ENCODE measurements at places on chromosomes 11 and 22. TPM values are rescaled to one million over a fixed set of nuclear protein-coding genes. Genes with fewer than 3 reads are reported as not detected.

Gene FOLR1
- not detected for total RNA-seq

- no peaks in the 10 kb centered on the region for H3K36me3 ChIP-seq
- peaks cover 10% of the 10 kb centered on the region for H3K4me1 ChIP-seq
- no peak for DNase-seq
These were observed 63.8 kb upstream of the WNT7B start for GRCh38 chr22:46040471-46041465.

DNA sequence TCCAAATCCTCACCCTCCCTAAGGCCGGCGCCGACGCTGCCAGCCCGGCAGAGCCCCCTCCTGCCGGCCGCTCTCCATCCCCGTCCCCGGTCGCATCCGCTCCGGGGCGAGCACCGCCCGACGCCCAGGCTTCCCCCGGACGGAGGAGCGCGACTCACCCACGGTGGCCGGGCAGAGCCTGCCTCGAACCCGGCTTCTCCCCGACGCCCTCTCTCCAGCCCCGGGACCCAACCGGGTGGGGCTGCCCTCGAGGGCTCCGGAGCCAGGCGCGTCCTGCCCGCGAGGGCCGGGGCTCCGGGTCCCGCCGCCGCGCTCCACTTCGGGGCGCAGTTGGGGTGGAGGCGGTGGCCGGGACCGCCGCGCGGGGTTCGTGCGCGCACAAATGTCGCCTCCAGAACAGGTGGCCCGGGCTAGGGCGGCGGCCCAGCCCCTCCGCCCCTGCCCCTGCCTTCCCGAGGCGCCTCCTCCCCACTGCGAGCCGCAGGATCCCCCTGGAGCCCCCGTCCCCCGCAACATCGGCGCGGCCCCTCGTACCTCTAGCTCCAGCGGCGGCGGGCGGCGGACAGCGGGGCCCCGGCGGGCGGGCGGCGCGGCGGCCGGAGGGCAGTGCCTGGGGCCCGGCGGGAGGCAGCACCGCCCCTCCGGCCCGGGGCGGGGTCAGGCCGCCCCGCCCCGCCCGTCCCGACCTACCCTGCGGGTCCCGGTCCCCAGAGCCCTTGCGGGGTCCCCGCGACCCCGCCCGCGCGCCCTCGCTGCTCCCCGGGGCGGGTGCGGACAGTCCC, at the start of gene A4GALT:
Gene A4GALT, minus strand, starts transcription at position 608 of the 782 bp plus-strand sequence. CDS start 26,919 bp downstream, outside the sequence.
- peak within 1 kb of the TSS; percentile 68 for H3K4me3 ChIP-seq
- H3K36me3 ChIP-seq: no peaks in the 10 kb centered on the region
- DNase-seq: no peak
- peaks cover 8% of the 10 kb centered on the region for H3K4me1 ChIP-seq

- H3K4me1 ChIP-seq: no peaks in the 10 kb centered on the region
- no peak overlapping the region for H3K4me3 ChIP-seq
- H3K27ac ChIP-seq: no peak overlapping the region
- DNase-seq: no peak
- H3K36me3 ChIP-seq: no peaks in the 10 kb centered on the region
- no peaks in the 10 kb centered on the region for H3K27me3 ChIP-seq
These were observed 33.4 kb upstream of the AMOTL1 start for GRCh38 chr11:94734563-94735275.

GRCh38 chr11:119179983-119180382, 5.3 kb upstream of the NHERF4 start:
- no peaks in the 10 kb centered on the region for H3K36me3 ChIP-seq
- H3K4me1 ChIP-seq: no peaks in the 10 kb centered on the region
- no peak overlapping the region for H3K27ac ChIP-seq

Gene MFRP
- not detected for total RNA-seq

DNA sequence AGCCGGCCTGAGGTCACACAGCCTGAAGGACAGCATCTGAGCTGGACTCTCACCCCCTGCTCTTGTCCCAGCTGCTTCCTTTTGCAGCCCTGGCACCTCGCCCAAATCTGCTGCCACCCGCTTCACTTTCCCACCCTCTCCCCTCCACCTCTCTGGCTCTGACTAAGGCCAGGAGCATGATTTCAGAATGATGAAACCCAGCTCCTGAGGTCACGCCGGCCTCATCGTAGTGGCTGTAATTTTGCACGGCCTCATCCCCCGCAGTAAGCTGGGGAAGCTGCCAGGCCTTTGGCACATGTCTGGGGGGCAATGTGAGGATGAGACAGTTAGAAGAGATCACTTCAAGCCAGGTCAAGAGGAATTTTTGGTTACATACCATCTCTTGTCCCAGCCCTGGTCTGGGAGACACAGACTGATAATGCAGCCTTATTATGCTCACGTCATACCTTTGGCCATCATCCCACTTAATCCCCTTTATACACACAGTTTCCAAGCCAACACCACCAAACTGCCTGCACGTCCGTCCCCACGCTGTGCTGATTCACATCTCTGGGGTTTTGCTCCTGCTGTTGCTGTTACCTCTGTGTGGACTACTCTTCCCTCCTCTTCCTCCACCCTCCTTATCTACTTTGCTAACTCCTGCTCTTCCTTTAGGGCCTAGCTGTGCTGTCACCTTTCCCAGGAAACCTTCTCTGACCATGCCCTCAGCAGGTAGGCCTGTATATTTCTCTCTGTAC, 58.1 kb downstream of the CHRDL2 start:
- H3K4me1 ChIP-seq: no peaks in the 10 kb centered on the region
- H3K27me3 ChIP-seq: no peaks in the 10 kb centered on the region
- peak; percentile 50 for DNase-seq
- peak overlapping the region; percentile 25 for H3K27ac ChIP-seq
- H3K4me3 ChIP-seq: no peak overlapping the region

DNA sequence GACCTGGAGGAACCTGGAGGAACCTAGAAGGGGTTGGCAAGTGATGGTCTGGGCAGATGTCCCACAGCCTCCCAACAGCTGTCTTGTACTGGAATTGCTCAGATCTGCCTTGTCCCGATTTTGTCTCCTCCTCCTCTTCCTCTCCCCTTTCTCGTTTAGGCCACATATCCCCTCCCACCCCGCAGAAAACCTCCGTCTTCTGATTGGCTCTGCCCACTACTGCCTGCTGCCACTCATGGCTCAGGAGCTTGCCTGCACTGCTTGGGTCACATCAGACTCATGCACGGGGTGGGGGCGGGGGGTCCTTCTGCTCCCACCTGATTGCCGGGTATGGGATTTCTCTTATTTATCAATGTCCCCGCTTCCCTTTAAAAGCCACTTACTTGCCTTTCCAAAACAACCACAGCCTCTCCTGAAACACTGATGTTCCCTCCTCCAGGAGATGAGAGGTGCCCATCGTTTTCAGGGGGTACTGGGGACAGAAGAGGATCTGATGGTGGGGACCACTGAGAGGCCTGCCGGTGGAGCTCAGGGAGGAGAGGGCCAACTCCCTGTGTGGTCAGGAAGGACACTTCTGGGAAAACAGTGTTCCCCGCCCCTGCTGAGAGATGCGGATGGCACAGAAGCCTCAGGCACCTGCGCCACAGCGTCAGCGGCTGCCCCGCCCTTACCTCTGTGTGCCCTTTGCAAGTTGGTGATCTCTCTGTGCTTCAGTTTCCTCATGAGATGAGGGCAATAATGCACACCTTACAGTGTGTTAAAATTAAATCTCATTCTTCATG, 14.7 kb downstream of the TOM1 start:
- H3K4me1 ChIP-seq: peaks cover 9% of the 10 kb centered on the region
- no peaks in the 10 kb centered on the region for H3K27me3 ChIP-seq
- H3K36me3 ChIP-seq: peaks cover 42% of the 10 kb centered on the region
- H3K27ac ChIP-seq: peak overlapping the region; percentile 8
- no peak overlapping the region for H3K4me3 ChIP-seq
- DNase-seq: no peak

Gene MN1
- total RNA-seq: 1.3 TPM

Gene DNAJC4
- total RNA-seq: 76.7 TPM

Gene SLC22A8
- not detected for total RNA-seq

Gene ALX4
- total RNA-seq: not detected

DNA sequence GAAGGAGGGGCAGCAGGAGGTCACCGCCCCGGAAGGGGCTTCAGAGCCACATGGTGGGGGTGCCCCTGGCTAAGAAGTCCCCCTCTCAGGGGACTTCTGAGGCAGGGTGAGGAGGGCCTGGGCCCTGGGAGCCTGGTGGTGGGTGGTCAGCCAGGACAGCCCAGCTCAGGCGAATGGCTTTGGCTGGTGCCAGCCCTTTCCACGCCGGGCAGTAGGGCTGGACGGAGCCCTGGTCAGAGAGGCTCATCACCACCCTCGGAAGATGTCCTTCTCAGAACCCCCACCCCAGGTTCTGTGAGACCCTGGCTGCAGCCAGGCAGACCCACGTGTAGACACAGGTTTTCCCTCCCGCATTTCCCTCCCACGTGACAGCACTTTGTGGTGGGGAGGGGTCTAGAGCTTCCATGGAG, 35.9 kb downstream of the OSBPL5 start:
- H3K4me1 ChIP-seq: no peaks in the 10 kb centered on the region
- no peaks in the 10 kb centered on the region for H3K27me3 ChIP-seq
- H3K27ac ChIP-seq: no peak overlapping the region
- DNase-seq: no peak
- H3K4me3 ChIP-seq: no peak overlapping the region

- no peaks in the 10 kb centered on the region for H3K27me3 ChIP-seq
- no peak overlapping the region for H3K4me3 ChIP-seq
- no peak overlapping the region for H3K27ac ChIP-seq
- no peak for DNase-seq
- H3K4me1 ChIP-seq: no peaks in the 10 kb centered on the region
These were observed 498.2 kb downstream of the KCNA4 start for GRCh38 chr11:29518389-29519174.

GRCh38 chr11:61892085-61892370, 683 bp upstream of the FADS3 start:
- H3K27ac ChIP-seq: peak overlapping the region; percentile 81
- H3K4me1 ChIP-seq: peaks cover 13% of the 10 kb centered on the region
- H3K27me3 ChIP-seq: no peaks in the 10 kb centered on the region
- H3K4me3 ChIP-seq: peak overlapping the region; percentile 98

- DNase-seq: peak; percentile 73
- peaks cover 17% of the 10 kb centered on the region for H3K4me1 ChIP-seq
- no peaks in the 10 kb centered on the region for H3K36me3 ChIP-seq
- no peaks in the 10 kb centered on the region for H3K27me3 ChIP-seq
- peak overlapping the region; percentile 78 for H3K4me3 ChIP-seq
These were observed 728 bp downstream of the TBC1D22A start for GRCh38 chr22:46763051-46763705.

DNA sequence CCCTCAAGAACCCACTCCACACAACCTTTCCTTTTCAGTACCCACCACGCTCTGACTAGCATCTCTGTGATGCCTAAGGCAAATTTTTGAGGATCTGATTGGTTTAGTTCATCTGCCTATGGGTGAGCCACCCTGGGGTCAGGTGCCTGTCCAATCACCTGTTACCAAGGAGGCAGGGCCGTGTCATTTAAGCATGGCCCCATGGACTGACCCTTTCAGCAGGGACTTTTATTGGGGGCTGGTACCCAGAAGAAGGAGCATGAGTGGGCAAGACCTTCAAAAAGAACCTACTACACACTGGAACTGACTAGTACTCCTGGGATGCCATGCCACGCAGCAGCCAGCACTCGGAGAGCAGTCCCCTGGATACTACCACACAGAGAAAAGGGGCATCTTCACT, 28.4 kb downstream of the C11orf91 start:
- DNase-seq: no peak
- no peak overlapping the region for H3K27ac ChIP-seq
- H3K27me3 ChIP-seq: no peaks in the 10 kb centered on the region
- H3K36me3 ChIP-seq: no peaks in the 10 kb centered on the region

GRCh38 chr11:65213322-65214211, 31.8 kb downstream of the CAPN1 start:
- H3K27ac ChIP-seq: no peak overlapping the region
- H3K4me3 ChIP-seq: no peak overlapping the region
- no peak for DNase-seq
- H3K36me3 ChIP-seq: no peaks in the 10 kb centered on the region
- H3K27me3 ChIP-seq: no peaks in the 10 kb centered on the region

Gene TEX54
- not detected for total RNA-seq

DNA sequence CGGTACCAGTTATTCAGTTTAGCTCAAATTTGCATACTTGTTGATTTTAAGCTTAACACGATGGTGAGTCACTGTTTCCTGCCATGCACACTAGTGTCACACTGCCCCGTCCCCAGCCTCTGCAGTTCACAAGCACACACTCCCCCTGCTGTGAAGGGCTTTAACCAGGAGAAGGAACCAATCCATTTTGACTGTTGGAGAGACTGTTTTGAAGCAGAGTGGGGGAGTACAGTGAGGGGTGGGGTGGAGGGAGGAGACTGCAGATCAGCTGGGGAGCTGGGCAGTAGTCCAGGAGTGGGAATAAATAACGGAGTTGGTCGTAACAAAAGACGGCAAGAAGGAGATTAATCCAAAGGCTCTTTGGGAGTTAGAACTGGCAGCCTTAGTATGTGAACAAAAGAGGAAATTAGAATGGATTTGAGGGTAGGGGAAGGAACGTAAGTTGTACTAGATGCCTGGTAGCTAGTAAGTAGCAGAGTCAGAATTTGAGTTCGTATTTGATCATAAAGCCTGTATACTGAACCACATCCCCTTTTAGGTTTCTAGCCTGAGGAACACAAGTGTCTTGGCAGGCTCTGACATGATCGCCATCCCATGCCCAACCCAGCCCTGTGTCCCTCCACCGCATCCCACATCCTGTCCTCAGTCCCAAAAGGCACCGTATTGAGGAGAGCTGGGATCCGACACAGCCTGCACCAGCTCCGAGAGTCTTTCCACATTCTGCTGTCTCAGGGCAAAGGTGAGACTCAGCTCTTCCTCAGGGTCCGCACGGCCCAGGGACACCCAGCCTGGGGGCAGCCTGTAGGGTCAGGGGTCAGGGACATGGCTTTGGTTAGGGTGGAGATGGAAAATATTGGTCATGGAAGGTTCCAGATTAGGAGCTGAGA, 862 bp downstream of the TPP1 start:
- no peaks in the 10 kb centered on the region for H3K27me3 ChIP-seq
- peaks cover 10% of the 10 kb centered on the region for H3K4me1 ChIP-seq
- H3K4me3 ChIP-seq: peak overlapping the region; percentile 76
- H3K36me3 ChIP-seq: no peaks in the 10 kb centered on the region
- H3K27ac ChIP-seq: peak overlapping the region; percentile 79

DNA sequence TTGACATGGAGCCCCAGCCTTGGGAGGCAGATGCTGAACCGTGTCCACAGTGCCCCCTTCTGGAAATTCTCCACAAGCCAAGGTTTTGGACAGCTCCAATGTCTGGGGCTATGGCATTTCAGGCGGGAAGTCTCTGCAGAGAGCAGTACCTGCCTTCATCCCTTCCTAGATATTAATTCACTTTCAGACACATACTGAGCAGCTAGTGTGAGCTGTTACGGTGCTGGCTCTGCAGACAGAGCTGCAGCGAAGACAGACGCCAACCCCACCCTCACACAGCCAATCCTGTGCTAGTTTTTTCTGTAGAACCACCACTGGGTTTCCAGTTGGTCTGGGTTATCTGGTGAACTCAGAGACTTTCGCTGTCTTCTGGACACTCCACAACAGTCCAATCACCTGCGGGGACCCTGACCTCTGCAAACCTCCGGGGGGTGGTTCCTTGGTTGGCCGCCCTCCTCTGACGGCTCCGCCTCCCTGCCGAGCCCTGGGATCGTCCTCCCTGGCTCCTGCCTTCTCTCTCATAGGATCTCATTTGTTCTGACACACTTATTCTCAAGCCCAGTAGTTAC, 9.1 kb downstream of the LMF2 start:
- peak overlapping the region; percentile 57 for H3K27ac ChIP-seq
- H3K27me3 ChIP-seq: no peaks in the 10 kb centered on the region
- H3K36me3 ChIP-seq: no peaks in the 10 kb centered on the region
- DNase-seq: peak; percentile 70
- no peaks in the 10 kb centered on the region for H3K4me1 ChIP-seq
- H3K4me3 ChIP-seq: no peak overlapping the region

Data from Peyer's patch (tissue), 4 donors.